Naive thymus-derived CD4-positive, alpha-beta T cell (primary cell): ENCODE measurements at places on chromosomes 6 and 20.

DNA sequence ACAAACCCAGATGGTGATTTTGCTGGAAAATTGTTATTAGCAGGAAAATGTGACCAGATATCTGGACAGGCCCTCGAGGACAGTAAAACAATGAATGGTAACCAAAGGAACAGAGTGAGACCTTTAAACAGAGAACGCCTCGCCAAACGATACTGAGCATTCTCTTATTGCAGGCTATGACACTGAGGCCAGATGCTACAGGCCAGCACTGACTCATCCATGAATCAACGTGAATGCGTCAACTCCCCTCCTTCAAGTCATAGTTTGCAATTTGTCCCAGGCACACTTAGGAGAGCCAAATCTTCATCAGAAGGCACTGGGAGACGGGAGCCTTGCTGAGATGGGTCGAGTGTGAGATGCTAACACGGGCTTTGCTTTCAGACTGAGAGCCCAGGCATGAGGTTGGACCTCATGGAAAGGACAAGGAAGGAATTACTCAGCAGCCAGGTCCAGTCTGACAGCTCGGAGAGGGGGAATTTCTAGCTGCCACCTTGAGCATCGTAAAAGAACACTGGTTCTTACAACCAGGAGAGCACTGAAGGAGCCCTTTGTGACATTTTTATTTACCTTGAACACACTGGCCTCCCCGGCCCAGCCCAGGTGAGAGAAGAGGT is 60.7 kb downstream of the BMP7 start:
- DNase-seq: no peak

DNA sequence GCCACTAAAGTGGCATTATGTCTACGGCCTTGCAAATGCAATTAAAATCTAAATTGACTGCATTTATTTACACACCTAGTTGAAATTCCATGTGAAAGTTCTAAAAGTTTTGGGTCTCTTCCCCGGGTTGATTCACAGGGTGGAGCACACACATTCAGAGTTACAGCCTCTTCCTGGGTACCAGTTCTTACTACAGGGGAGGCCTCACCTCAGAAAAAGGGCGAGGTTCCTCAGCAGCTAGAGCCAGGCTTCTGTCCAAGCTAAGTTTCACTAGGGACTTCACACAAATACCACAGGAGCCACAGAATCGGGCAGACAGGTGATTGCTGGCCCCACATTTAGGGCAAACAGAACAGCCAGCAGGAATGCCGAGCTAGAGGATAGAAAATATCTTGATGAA is 52.7 kb downstream of the DZANK1 start:
- DNase-seq: no peak

GRCh38 chr6:37521674-37522073 is 22.0 kb upstream of the CCDC167 start:
- DNase-seq: no peak

GRCh38 chr6:162387718-162388382 is 339.7 kb downstream of the PRKN start:
- no peak for DNase-seq
